ENCODE measurements at places on chromosomes 2 and 18. TPM values are rescaled to one million over a fixed set of nuclear protein-coding genes. Genes with fewer than 3 reads are reported as not detected.

GREB1L gene
- total RNA-seq, result 11.0 TPM

- DNase-seq, result no peak
- peak overlapping the region; percentile 27 for H3K27ac ChIP-seq
- no peaks in the 10 kb centered on the region for H3K4me1 ChIP-seq
- H3K27me3 ChIP-seq, result no peaks in the 10 kb centered on the region
These were observed 361.7 kb downstream of the ANAPC1 start for GRCh38 chr2:111522231-111522768.

DNA sequence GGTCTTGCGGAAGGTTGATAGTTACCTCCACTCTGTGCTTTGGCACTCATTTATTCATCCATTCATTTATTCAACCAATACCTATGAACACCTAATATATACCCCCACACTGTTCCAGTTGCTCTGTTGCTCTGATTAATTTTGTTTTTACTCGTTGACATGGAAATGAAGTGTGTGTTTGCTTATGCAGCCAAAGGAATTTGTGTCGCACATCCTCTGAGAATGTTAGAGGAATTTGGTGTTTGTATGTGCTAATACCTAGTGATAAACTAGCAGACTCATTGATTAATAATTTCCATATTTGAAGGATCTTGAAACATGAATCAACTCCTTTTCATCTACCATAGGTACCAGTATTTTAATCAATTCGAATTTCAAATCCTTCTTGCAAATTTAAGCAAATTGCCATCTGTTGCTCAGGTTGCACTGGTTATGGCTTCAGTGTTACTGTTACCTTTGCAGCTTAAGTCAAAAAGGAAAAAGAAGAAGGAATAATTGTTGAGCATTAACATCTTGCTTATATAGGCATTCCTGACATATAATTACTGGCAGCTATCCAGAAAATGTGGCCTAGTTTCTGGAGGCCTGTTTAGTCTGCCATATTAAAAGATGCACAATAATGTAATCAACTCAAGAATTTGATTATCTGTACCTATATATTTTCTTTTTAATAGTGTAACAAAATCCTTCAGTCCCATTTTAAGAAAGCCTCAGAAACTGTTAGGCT is 25.7 kb upstream of the CRIM1 start:
- H3K27ac ChIP-seq, result peak overlapping the region; percentile 34
- peaks cover 14% of the 10 kb centered on the region for H3K4me1 ChIP-seq
- no peak for DNase-seq
- no peaks in the 10 kb centered on the region for H3K36me3 ChIP-seq
- no peaks in the 10 kb centered on the region for H3K27me3 ChIP-seq

DNA sequence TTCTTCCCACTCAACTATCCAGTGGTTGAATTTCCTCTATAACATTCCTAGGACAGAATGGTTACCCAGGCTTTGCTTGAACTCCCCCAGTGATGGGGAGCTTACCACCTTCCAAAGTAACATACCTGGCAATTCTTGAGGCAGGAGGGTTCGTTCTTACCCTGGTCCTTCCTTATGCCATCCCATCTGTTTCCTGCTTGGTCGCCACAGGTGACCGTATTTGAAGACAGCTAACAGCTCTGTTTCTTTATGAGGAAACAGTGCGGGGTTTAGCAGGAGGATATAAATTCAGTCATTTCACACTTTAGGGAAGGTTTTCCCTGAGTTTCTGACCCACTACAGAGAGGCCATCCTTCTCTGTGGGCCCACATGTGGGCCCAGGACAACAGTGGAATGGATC is 42.6 kb downstream of the FOSL2 start:
- no peaks in the 10 kb centered on the region for H3K27me3 ChIP-seq
- no peak for DNase-seq
- H3K36me3 ChIP-seq, result no peaks in the 10 kb centered on the region
- no peak overlapping the region for H3K27ac ChIP-seq
- H3K4me1 ChIP-seq, result no peaks in the 10 kb centered on the region

GRCh38 chr18:13279181-13280069 is 60.9 kb downstream of the LDLRAD4 start:
- H3K27me3 ChIP-seq, result no peaks in the 10 kb centered on the region
- H3K36me3 ChIP-seq, result no peaks in the 10 kb centered on the region
- H3K27ac ChIP-seq, result no peak overlapping the region
- DNase-seq, result no peak
- H3K4me1 ChIP-seq, result no peaks in the 10 kb centered on the region
- no peak overlapping the region for H3K4me3 ChIP-seq

GRCh38 chr2:182186132-182186735 is 200.6 kb downstream of the PPP1R1C start:
- no peaks in the 10 kb centered on the region for H3K4me1 ChIP-seq
- peak; percentile 17 for DNase-seq
- H3K27me3 ChIP-seq, result no peaks in the 10 kb centered on the region
- H3K27ac ChIP-seq, result no peak overlapping the region
- no peaks in the 10 kb centered on the region for H3K36me3 ChIP-seq

DNA sequence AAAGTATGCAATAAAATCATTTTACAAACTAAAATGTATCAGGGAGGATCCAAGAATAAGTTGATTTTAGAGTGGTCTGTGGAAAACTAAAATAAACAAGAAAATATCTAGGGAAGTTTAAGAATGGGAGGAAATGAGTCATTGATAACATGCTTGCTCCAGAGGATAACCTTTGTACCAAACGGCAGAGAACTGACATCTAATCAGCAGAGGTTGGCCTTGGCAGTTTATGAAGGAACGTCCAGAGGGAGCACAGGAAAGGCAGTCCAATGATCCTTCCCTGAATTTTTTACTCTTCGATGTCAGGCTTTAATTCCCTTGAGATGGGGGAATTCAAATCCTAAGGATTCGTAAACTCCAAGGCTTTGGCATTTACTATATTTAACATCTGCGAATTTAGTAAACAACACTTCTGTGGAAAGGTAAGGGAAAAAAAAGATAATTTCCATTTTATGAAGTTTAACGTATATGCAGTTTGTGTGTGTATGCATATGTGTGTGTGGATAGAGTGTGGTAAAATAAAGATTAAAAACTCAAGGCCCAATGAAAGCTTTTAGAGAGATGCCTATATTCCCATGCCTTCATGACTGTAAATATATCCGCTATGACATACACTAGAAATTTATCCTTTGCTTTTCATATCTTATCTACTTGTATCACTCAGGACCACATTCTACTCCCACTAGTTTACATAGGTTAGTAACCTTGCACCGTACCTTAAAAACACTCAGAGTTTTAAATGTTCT is 8.7 kb upstream of the INPP1 start:
- DNase-seq, result no peak
- no peaks in the 10 kb centered on the region for H3K36me3 ChIP-seq
- H3K27ac ChIP-seq, result no peak overlapping the region
- H3K4me1 ChIP-seq, result 0 out of 2 replicates have a peak, but pooled peaks cover 4% of the 10 kb centered on the region
- H3K4me3 ChIP-seq, result no peak overlapping the region

OSBPL6 gene
- 2.1 TPM for total RNA-seq

DNA sequence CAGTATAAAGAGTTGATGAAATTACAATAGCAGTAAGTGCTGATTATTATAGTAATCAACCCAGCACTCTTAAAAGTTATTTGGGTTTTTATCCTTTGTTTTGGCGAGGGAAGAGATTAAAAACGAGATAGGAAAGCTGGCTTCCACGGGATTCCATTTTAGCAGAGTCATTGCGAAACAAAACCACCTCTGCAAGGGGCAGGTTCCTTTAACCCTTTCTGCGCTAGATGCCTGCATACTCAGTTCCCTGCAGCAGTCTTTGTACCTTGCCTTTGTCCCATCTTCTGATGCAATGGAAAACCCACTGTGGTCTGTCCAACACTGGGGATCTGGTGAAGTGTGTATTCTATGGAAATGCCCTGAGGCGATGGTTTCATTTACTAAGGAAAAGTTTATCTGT is 2.7 kb downstream of the YPEL5 start:
- DNase-seq, result no peak
- peaks cover 9% of the 10 kb centered on the region for H3K36me3 ChIP-seq
- no peaks in the 10 kb centered on the region for H3K27me3 ChIP-seq
- H3K4me1 ChIP-seq, result peaks cover 32% of the 10 kb centered on the region

NPPC gene
- total RNA-seq, result 1.1 TPM

RAB11FIP5 gene
- total RNA-seq, result 27.3 TPM

- H3K36me3 ChIP-seq, result no peaks in the 10 kb centered on the region
- no peak overlapping the region for H3K27ac ChIP-seq
- no peaks in the 10 kb centered on the region for H3K4me1 ChIP-seq
- H3K27me3 ChIP-seq, result no peaks in the 10 kb centered on the region
- H3K4me3 ChIP-seq, result no peak overlapping the region
- peak; percentile 42 for DNase-seq
These were observed 463.2 kb downstream of the THSD7B start for GRCh38 chr2:137228566-137228965.

SNTG2 gene
- not detected for total RNA-seq

DNA sequence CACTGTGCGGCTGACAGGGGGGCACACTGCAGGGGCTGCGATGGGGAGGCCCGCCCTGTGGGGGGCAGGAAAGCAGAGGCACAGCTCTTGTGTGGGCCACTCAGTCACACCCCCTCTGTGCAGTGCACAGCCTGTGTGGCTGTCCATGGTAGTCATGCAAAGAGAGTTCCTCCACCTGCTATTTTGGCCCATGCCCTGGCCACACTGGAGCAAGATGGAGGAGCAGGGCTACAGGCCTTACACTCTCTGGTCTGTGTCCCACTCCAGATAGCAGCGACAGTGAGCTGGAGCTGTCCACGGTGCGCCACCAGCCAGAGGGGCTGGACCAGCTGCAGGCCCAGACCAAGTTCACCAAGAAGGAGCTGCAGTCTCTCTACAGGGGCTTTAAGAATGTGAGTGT is 28.5 kb upstream of the FAHD2A start:
- no peaks in the 10 kb centered on the region for H3K36me3 ChIP-seq
- DNase-seq, result no peak
- no peak overlapping the region for H3K4me3 ChIP-seq
- H3K27me3 ChIP-seq, result no peaks in the 10 kb centered on the region

GRCh38 chr2:153487448-153487847 is 8.9 kb upstream of the RPRM start:
- no peak for DNase-seq
- H3K27me3 ChIP-seq, result no peaks in the 10 kb centered on the region
- H3K27ac ChIP-seq, result no peak overlapping the region
- H3K36me3 ChIP-seq, result no peaks in the 10 kb centered on the region
- no peaks in the 10 kb centered on the region for H3K4me1 ChIP-seq
- H3K4me3 ChIP-seq, result no peak overlapping the region

- no peaks in the 10 kb centered on the region for H3K27me3 ChIP-seq
- no peaks in the 10 kb centered on the region for H3K36me3 ChIP-seq
These were observed 103.1 kb downstream of the L3MBTL4 start for GRCh38 chr18:6311456-6312215.

CFC1 gene
- total RNA-seq, result not detected

- no peak overlapping the region for H3K27ac ChIP-seq
- 0 out of 2 replicates have a peak, but pooled peaks cover under 1% of the 10 kb centered on the region for H3K4me1 ChIP-seq
- peaks cover 8% of the 10 kb centered on the region for H3K27me3 ChIP-seq
- H3K4me3 ChIP-seq, result no peak overlapping the region
- no peaks in the 10 kb centered on the region for H3K36me3 ChIP-seq
- no peak for DNase-seq
These were observed 3.8 kb upstream of the SLC8A1 start for GRCh38 chr2:40455661-40456060.

- H3K27me3 ChIP-seq, result no peaks in the 10 kb centered on the region
- H3K36me3 ChIP-seq, result no peaks in the 10 kb centered on the region
- H3K27ac ChIP-seq, result no peak overlapping the region
- H3K4me1 ChIP-seq, result no peaks in the 10 kb centered on the region
- DNase-seq, result no peak
These were observed 449.7 kb upstream of the TRIB2 start for GRCh38 chr2:12267042-12267441.

GRCh38 chr2:215421859-215422461 is 13.9 kb downstream of the FN1 start:
- peaks cover 3% of the 10 kb centered on the region for H3K27me3 ChIP-seq
- H3K4me3 ChIP-seq, result no peak overlapping the region
- no peak for DNase-seq
- no peak overlapping the region for H3K27ac ChIP-seq

DNA sequence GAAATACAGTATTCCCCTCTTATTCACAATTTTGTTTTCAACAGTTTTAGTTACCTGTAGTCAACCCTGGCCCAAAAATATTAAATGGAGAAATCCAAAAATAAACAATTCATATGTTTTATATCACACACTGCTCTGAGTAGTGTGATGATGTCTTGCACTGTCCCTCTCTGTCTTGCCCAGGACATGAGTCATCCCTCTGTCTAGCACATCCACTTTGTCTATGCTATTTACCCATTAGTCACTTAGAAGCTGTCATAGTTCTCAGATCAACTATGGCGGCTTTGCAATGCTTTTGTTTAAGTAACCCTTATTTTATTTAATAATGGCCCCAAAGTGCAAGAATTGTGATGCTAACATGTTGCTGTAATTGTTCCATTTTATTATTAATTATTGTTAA is 380.6 kb upstream of the REG3G start:
- no peak overlapping the region for H3K4me3 ChIP-seq
- no peak overlapping the region for H3K27ac ChIP-seq
- no peaks in the 10 kb centered on the region for H3K4me1 ChIP-seq
- DNase-seq, result no peak
- H3K27me3 ChIP-seq, result no peaks in the 10 kb centered on the region
- H3K36me3 ChIP-seq, result no peaks in the 10 kb centered on the region

KLHL29 gene
- 7.7 TPM for total RNA-seq

DNA sequence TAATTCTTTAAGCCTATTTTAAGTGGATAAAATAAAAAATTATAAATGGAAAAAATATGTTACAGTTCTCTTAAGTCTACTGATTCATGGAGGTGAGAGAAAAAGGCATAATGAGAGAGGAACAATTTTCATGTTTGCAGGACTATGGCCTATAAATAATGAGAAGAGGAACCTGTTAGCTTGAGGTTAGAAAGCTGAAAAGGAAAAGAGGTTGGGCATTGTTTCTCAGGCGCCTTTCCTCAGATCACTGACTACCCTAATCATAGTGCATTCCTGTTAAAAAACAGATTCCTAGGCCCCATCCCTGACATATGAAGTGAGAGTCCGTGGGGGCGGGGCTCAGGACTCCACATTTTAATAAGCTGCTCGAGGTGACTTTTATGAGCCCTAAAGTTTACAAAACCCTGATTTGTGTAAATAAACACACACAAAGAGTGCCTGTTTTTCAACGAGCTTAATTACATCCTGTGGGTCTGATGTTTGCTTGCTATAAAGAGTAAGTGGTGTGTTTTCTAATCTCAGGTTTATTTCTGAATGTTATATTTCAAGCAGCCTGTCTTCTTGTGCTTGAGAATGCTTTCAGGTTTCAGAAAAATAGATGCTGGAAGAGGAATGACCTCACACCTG is 335.5 kb downstream of the CLIP4 start:
- H3K27me3 ChIP-seq, result peaks cover 5% of the 10 kb centered on the region
- H3K36me3 ChIP-seq, result no peaks in the 10 kb centered on the region
- DNase-seq, result no peak
- no peaks in the 10 kb centered on the region for H3K4me1 ChIP-seq

All from Panc1 (cell line).